ENCODE measurements at places on chromosomes 3 and 15. TPM values are rescaled to one million over a fixed set of nuclear protein-coding genes. Genes with fewer than 3 reads are reported as not detected.

Gene ZNF592
- 3.1 TPM for total RNA-seq

Gene DNASE1L3
- total RNA-seq, result not detected

Gene MEIS2
- 31.0 TPM for total RNA-seq

Gene SEMA3B
- total RNA-seq, result 51.6 TPM

Gene LMAN1L
- total RNA-seq, result not detected

Gene RYR3
- total RNA-seq, result 0.17 TPM

Gene POLQ
- total RNA-seq, result 4.1 TPM

Gene FBXO40
- not detected for total RNA-seq
